NCI-H524 (cell line): ENCODE measurements at places on chromosomes 13 and 19.
A peak's percentile ranks its signal among the peaks of the same experiment; 100 is the strongest.

DNA sequence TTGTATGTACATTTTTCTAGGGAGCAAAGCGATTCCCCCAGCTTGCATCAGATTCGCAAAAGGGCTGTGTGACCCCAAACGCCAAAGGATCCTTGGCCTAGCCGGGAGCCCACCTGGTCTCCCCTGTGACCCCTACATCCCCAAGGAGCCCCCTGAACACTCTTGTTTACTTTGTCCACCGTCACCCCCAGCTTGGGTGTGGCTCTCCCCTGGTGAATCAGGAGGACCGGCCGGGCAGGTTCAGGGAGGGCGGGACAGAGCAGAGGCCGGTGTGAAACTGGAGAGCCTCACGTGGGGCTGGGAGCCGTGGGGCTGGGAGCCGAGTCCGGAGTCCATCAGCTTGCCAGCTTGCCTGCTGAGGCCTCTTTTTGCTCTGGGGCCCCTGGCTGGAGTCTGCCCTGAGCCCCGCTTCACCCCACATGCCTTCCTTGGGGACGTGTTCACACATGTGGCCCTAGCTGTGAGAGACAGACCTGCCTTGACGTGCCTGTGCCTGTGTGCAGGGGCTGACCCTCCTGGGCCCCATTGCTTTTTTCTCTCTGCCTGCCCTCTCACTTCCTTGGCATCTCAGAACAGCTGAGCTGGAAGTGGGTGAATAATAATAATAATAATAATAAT, 2.0 kb downstream of the ITPKC start:
- peak; percentile 13 for DNase-seq

DNA sequence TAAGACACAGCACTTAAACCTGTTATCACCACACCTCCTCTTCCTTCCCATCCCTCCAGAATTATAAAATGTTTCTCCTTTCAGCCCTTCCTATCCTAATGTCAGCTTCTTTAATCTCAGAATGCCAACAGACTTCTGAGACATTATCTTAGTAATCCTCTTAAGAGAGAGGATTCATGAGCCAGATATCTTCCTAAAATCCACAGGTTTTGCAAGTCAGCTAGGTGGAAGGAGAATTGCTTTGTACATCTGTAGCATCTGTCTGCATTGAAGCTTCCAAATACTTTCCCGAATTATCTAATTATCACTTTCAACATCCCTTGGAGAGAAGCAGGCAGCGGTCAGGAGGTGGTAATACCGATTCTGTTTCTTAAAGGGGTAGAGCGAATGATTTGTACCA, 179.1 kb downstream of the DCT start:
- peak; percentile 75 for DNase-seq

DNA sequence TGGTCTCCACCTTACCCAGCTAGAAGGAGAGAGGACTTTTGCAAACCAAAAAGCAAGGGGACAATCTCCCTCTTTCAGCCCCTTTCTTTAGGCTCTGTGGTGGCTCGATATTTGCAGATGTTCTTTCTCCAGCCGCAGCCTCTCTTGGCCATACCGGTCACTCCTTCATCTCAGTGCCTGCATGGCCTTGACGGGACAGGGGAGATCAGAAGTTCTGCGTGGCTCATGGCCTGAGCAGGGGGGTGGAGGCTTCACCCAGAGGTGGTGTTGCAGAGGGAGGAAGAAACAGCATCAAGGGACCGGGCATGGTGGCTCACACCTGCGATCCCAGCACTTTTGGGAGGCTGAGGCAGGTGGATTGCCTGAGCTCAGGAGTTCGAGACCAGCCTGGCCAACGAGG, 53.2 kb downstream of the MYO9B start:
- DNase-seq: no peak

DNA sequence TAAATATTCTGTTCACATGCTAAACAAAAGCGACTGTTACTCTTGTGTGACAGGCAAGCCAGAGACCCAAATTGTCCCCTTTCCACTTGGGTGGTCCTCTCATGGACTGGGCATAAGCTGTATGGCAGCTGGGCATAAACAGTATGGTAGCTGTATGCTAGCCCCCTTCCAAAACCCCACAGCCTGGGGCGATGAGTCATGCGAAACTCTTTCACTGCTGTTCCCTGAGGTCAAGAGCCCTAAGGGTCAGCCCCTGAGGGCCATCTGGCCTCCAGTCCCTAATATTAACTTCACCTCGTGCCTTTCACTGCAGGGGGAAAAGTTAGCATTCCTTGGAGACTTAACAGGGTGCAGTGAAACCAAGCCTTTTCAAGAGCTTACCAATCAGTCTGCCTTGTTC, 45.6 kb upstream of the ZNF562 start:
- no peak for DNase-seq

- no peak for DNase-seq
These were observed 4.3 kb downstream of the RUVBL2 start for GRCh38 chr19:48997972-48998371.

GRCh38 chr13:113589251-113589960, 4.9 kb downstream of the TFDP1 start:
- no peak for DNase-seq

DNA sequence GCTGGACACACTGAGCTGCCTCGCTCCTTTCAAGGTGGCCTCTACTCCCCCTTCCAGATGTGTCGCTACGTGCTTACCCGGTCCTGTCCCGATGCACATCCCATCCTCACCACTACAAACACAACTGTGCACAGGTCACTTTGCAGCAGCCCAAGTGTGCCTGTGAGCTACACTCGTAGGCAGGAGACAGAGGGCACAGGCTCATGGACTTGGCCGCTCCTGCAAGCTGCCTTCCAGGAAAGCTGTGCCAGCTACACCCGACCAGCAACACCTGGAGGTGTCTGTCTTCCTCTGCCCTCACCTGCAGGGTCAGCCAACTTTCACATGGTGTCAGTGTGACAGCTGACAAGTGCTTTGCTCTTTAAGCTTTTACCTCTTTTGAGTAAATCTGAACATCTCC, 15.4 kb downstream of the CARS2 start:
- DNase-seq: no peak

DNA sequence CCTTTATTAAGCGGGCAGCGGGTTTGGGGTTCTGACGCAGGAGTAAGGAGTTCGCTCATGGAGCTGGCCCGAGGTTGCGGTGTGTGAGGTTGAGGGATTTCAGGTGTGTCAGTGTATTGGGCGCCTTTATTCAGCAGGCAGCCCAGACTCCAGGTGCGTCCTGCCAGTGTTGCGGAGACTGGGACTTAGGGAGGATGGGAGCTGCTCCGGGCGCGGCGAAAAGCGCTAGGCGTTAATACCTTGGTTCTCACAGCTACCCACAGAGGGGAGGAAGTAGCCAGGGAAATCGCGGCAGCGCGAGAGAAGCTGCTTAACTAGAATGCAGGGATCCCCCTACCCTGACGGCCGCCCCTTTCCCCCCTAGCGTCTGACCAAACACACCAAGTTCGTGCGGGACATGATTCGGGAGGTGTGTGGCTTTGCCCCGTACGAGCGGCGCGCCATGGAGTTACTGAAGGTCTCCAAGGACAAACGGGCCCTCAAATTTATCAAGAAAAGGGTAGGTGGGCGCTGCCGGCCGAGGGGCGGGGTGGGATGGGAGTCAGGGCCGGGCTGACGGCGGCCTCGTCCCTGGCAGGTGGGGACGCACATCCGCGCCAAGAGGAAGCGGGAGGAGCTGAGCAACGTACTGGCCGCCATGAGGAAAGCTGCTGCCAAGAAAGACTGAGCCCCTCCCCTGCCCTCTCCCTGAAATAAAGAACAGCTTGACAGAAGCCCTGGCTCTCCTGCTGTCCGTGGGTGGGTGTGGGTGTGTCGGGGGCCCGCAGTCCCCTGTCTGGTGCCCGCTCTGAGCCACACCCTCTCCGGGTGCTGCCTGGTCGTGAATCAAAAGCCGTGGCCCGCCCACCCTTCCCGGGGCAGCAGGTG, 1.1 kb downstream of the RPL36 start:
- no peak for DNase-seq

DNA sequence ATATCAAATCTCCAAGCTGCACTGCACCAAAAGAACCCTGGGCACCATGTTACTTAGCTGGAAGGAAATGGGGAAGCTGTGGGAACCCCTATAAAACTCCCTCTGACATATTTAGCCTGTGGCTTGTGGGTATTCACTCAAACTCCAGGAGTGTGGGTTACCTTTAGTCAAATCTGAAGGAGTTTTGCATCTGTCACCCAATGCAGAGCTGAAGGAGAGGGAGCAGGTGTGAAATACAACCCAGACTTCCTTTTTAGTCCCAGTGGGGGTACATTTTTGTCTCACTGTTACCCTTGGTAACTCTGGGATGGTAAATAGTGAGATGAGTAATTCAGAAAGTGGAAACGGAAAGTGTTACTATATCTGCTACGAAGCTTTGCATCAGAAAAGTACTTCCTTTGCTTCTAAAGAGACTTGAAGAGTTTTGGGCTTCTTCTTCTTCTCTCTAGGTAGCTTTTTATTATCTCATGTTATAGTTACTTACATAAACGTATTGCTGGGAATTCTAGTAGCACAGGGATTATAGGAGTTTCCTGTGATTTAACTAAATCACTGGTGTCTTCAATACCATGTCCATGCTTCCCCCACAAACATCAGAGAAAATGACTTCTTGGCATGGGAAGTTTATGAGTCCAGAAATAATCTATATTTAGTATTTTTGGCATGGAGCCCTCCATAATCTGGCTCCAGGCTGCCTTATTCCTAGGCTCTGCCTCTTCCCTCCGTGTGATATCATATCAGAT, 105.9 kb downstream of the AKAP11 start:
- no peak for DNase-seq

- no peak for DNase-seq
These were observed 1193.8 kb downstream of the SLITRK1 start for GRCh38 chr13:82688400-82688994.
